ENCODE measurements at places on chromosomes 16 and 17.

DNA sequence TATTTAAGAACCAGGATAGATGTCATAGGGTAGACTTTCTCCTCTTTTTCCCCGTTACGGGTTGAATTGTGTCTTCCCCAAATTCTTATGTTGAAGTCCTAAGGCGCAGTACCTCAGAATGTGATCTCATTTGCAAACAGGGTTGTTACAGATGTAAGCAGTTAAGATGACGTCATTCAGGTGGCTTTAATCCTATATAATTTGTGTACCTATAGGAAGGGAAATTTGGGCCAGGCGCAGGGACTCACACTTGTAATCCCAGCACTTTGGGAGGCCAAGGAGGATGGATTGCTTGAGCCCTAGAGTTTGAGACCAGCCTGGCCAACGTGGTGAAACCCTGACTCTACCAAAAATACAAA is 99.5 kb upstream of the DHX40 start:
- no peak for DNase-seq

GRCh38 chr16:27370318-27370717 is 31.7 kb upstream of the IL21R start:
- DNase-seq: no peak

GRCh38 chr17:34259146-34259545 is 4.1 kb downstream of the CCL2 start:
- DNase-seq: no peak

DNA sequence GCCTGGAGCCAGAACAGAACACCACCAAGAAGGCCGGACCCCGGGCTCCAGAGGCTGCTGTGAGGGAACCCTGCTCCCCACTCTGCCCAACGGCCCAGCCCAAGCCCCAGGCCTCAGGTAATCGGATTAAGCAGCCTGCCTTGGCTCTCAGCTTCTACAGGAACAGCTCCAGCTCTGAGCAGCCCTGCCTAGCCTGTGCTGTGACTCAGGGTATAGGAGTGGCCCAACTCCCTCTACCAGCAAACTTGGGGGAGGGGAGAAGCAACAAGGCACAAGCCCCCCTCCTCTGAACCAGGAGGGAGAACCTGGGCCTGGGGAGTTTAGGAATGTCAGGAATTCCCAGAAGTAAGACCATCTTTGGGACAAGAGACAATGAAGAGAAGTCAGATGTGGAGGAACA is 849 bp upstream of the SOX15 start:
- DNase-seq: no peak

GRCh38 chr17:59637611-59638310 is 18.1 kb downstream of the CLTC start:
- no peak for DNase-seq

GRCh38 chr17:78748048-78748729 is 33.9 kb downstream of the CYTH1 start:
- DNase-seq: no peak

DNA sequence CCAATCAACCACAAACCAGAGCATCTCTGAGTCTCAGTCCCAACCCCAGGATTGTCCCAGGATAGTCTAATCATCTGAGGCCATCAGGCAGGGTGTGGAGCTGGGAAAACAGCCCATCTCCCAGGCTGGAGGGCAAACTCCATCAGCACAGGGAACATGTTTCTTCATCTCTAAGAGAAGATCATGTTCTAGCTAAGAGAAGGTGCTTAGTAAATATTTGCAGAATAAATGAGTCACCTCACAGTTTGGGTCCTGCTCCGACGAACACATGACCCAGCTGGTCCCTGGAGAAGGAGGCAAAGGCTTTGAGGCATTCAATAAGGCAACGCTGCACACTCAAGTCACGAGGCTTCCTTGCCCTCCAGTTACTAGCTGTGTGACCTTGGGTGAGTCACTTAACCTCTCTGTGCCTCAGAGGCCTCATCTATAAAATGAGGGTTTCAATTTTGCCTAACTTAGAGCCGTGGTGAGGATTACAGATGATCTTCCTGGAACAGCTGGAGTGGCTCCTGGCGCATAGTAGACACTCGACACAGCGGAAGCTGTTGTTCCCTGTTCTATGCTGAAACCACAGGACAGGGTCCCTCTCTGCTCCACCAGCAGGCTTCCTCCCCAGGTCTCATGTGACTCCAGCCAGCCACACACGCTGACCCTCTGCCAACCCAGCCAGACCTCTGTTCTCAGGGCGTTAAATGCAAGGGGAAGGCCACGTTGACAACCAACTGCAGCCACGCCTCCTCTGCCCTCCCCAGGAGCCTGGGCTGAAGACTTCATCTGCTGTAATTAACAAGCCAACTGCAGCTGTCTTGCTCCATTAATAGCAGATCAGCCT is 10.3 kb upstream of the RPL38 start:
- DNase-seq: no peak
